ENCODE measurements at places on chromosomes 3 and 15.

DNA sequence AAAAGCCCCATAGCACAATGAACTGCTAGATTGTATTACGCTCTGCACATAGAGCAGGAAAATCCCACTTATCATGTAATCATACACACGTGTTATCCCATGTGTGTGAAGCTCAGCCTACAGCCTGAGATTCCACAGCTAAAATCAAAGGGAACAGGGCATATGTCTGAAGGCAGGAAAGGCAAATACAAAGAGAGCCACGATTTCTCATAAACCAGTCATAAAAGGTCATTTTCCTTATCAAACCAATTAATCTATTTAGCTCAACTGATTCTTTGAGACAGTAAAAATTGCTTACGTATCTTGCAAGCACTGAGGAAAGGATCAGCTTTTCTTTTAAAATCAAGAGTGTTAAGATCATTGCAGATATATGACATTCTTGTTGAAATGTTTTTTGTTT, 199.5 kb upstream of the TBL1XR1 start:
- DNase-seq = no peak
- no peaks in the 10 kb centered on the region for H3K36me3 ChIP-seq
- H3K4me1 ChIP-seq = no peaks in the 10 kb centered on the region
- no peaks in the 10 kb centered on the region for H3K27me3 ChIP-seq

DNA sequence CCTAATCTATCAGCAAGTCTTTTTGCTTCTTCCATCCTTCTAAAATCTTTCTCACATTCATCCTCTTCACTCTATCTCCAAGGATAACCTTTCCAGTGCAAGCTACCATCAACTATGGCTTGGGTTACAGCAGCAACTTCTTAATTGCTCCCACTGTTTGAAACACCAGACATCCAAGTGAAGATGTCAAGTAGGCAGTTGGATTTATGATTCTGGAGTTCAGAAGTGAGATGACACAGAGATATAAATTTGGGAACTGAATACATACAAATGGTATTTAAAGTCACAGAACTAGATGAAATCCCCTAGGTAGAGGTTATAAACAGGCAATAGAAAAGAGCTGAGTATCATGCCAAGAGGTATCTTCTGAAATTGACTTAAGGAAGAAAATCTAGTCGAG, 3.7 kb downstream of the UBR1 start:
- H3K27me3 ChIP-seq = no peaks in the 10 kb centered on the region
- no peak overlapping the region for H3K4me3 ChIP-seq
- peaks cover 14% of the 10 kb centered on the region for H3K4me1 ChIP-seq
- no peak overlapping the region for H3K27ac ChIP-seq
- DNase-seq = no peak
- peaks cover 10% of the 10 kb centered on the region for H3K36me3 ChIP-seq

DNA sequence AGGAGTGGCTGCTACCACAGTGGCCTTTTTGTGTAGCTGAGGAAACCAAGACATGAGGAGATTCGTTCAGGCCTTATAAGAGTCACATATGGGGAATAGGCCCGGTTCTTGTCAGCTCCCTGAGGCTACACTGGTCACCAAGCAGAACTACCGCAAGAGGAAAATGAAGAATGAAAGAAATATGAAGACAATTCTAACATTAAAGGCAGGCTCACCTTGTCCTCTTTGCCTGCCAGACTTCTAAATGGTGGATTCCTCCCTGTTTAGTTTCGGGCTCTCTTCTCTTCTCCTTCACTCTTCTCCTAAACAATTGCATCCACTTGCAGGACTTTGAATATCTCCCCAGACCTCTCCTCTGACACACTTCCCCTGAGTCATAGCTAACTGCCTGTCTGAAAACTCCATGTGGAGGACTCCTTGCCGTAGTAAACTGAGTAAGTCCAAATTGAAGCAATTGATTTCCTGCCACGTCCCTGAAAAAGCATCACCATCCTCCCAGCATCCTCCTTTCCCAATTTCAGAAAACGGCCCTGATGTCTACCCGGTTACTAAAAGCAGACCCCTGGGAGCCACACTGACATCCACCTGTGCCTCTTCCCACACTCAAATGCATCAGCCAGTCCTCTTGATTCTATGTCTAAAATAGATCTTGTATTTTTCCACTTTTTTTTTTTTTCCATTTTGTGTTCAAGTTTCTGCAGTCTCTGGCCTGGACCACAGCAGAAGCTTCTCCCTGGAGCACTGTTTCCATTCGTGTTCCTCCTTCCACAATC, 30.3 kb upstream of the VEPH1 start:
- H3K4me1 ChIP-seq = peaks cover 2% of the 10 kb centered on the region
- H3K36me3 ChIP-seq = no peaks in the 10 kb centered on the region
- H3K27ac ChIP-seq = no peak overlapping the region
- no peak overlapping the region for H3K4me3 ChIP-seq
- DNase-seq = no peak

DNA sequence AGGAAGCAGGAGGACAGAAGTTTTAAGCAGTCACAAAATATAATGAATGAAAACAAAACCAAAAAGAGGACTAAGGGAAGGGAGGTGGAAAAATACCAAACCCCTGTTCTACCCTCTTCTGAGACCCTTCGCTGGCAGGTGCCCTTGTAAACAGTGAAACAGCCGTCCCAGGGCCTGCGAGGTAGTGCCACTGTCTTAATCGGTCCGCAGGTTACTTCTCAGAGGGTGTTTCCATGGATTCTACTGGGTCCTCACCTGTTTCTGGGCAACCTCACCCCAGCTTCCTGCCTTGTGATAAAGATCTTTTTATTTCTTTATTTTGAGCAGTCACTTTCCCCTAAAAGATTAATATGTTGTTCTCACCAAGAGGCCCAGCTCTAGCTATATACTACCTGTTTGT, 65.3 kb downstream of the SLC30A4 start:
- no peaks in the 10 kb centered on the region for H3K36me3 ChIP-seq
- H3K27me3 ChIP-seq = no peaks in the 10 kb centered on the region
- H3K27ac ChIP-seq = no peak overlapping the region
- H3K4me1 ChIP-seq = peaks cover 3% of the 10 kb centered on the region

DNA sequence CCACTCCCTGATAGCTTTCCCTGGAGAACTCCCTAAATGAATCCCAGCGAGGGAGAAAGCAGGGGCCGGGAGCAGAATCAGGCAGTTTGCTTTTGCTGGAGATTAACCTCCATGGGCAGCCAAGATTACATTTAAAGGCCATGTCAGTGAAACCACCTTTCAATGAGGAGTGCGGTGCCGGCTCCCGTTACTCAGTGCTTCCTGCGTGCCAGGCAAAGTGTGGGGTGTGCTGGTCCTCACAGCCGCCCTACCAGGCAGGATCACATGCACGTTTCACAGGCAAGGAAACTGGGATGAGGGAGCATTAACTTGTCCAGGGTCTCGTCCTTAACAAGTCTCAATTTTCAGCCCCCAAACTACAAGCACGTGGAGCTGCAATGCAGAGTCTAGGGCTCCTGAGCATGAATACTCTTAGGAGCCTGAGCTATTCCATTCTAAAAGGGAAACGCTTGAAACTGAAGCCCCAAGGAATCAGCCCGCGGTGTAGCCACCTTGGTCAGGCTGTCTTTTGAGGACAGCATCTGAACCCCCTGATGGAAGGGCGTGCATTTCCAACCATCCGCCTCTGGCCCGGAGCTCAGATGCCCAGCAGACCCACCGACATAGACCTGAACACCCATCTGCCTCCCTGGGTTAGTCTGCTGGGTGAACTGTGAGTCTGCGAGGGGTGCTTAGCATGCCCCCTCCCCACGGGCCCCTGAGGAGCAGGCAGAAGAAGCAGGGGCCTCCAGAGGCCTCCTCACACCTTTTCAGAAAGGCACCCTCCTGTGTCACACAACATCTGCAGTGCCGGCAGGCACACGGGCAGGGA, 5.6 kb downstream of the IGDCC3 start:
- no peak overlapping the region for H3K4me3 ChIP-seq
- peaks cover under 1% of the 10 kb centered on the region for H3K4me1 ChIP-seq
- DNase-seq = no peak
- H3K27me3 ChIP-seq = no peaks in the 10 kb centered on the region

GRCh38 chr3:190051641-190052040, 69.1 kb downstream of the P3H2 start:
- DNase-seq = no peak
- no peaks in the 10 kb centered on the region for H3K27me3 ChIP-seq
- H3K27ac ChIP-seq = no peak overlapping the region

DNA sequence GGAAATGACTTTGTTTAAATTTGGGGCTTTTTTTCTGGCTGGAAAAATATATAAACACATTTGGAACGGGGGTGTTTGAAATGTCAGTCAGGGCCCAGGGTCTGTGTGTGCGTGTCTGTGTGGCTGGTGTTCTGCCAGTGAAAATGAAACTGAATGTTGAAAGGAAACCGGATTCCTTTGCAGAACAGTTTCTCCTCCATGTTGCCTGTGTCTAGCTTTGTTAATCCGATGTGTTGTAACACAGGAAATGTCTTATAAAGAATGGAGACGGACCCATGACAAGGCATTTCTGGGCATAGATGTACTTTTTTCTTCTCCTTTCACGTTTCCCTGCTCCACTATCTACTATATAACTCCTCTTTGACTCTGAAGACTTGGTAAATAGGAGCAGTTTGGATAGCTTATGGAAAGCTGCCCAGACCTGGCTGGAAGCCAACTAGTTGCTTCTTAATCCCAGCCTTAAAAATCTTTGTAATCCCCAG, 2.8 kb downstream of the SQOR start:
- no peaks in the 10 kb centered on the region for H3K36me3 ChIP-seq
- H3K27ac ChIP-seq = peak overlapping the region; percentile 69
- no peak for DNase-seq
- H3K27me3 ChIP-seq = no peaks in the 10 kb centered on the region
- peak overlapping the region; percentile 77 for H3K4me3 ChIP-seq

GRCh38 chr3:196604548-196604947, 34.9 kb upstream of the NRROS start:
- no peaks in the 10 kb centered on the region for H3K36me3 ChIP-seq
- DNase-seq = no peak
- no peak overlapping the region for H3K27ac ChIP-seq
- no peak overlapping the region for H3K4me3 ChIP-seq
- no peaks in the 10 kb centered on the region for H3K27me3 ChIP-seq
- H3K4me1 ChIP-seq = no peaks in the 10 kb centered on the region

GRCh38 chr3:162295323-162295983, 798.8 kb downstream of the OTOL1 start:
- H3K4me1 ChIP-seq = no peaks in the 10 kb centered on the region
- DNase-seq = no peak
- no peak overlapping the region for H3K27ac ChIP-seq
- no peak overlapping the region for H3K4me3 ChIP-seq

DNA sequence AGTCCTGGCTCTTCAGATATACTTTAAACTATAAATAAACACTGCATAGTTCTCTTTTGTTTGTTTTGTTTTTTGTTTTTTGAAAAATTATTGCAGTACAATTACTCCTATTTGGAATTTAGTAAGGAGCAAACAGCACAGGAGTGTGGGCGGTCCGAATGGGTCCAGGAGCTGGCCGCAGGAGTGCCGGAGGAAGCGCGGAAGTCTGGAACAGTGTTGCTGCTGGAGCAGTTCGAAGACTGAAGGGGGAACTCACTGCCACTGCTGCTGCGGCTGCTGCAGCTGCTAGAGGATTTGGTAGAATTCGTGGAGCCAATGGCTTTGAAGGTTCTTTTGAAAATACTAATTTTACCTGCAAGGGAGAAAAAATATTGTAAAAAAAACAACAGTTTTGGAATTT, 329.9 kb downstream of the ZNF385D start:
- H3K36me3 ChIP-seq = peaks cover 17% of the 10 kb centered on the region
- H3K4me1 ChIP-seq = no peaks in the 10 kb centered on the region
- no peak overlapping the region for H3K4me3 ChIP-seq
- no peak overlapping the region for H3K27ac ChIP-seq

GRCh38 chr3:22536541-22536940, 666.6 kb upstream of the UBE2E2 start:
- DNase-seq = no peak
- H3K4me3 ChIP-seq = no peak overlapping the region
- H3K36me3 ChIP-seq = no peaks in the 10 kb centered on the region
- no peaks in the 10 kb centered on the region for H3K27me3 ChIP-seq
- no peaks in the 10 kb centered on the region for H3K4me1 ChIP-seq

DNA sequence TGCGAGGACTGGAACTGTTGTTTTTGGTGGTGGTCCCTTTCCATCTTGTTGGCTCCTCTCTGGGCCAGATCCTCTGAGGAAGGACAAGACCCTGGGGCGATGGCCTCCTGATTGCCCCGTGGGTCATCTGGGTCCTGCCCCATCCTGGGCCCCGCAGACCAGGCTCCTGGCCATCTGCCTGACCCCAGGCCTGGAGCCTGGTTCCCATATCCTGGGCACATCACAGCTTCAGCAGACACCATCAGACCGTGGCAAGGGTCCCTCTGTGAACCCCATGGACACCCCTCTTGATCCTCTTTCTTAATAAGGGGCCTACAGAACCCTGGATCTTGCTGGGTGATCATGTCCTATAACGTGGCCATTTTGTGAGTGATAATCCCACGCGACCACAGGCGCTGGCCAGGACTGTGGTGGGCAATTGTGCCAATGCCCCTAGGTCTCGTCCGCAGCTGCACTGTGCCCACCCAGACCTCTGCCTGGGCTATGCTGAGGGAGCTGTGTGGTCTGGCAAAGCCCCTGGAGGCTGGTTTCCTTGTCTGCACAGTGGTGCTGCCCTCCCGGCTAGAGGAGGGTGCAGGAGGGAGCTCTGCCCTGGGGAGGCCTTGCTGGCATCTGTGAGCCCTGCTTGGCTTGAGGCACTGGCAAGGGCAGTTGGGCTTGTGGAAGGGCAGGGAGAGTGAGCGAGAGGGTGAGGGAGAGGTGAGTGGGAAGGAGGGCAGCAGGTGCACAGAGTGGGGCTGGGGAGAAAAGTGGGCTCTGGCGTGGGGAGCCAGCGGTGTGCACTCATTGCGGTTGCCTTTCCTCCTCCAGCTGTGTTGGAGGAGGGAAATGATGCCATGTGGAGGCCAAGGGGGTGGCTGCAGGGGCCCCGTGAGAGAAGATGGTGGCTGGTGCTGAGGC, 53.1 kb upstream of the PRR23E start:
- H3K36me3 ChIP-seq = no peaks in the 10 kb centered on the region
- H3K27ac ChIP-seq = no peak overlapping the region
- no peak overlapping the region for H3K4me3 ChIP-seq

GRCh38 chr3:186964071-186964470, 33.7 kb downstream of the ST6GAL1 start:
- peaks cover 27% of the 10 kb centered on the region for H3K4me1 ChIP-seq
- no peak for DNase-seq
- peaks cover 15% of the 10 kb centered on the region for H3K36me3 ChIP-seq
- H3K27me3 ChIP-seq = no peaks in the 10 kb centered on the region
- H3K4me3 ChIP-seq = no peak overlapping the region
- H3K27ac ChIP-seq = peak overlapping the region; percentile 4
